ENCODE measurements at places on chromosomes 5 and 9.

DNA sequence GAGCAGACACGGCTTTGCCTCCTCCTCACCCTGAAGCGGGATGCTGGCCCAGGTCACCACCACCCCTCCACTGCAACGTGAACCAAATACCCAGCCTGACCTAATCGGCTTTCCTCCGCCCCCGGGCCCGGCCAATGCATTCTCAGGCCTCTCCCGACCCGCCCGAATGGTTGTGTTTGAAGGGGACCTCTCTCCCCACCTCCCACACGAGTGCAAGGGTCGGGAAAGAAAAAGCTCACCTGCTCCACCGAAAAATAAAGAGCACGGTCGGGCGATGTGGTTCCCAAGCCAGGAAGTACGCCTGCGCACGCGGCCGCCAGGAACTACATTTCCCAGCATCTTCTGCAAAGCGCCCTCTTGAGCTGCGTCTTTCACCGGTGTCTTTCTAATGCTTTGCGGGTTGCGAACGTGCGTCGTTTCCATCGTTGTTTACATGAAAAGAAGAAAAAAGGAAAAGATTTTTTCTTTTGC, at the start of gene ZNF883:
Gene ZNF883, minus strand, starts transcription at position 282 of the 471 bp plus-strand sequence.
- DNase-seq = no peak

DNA sequence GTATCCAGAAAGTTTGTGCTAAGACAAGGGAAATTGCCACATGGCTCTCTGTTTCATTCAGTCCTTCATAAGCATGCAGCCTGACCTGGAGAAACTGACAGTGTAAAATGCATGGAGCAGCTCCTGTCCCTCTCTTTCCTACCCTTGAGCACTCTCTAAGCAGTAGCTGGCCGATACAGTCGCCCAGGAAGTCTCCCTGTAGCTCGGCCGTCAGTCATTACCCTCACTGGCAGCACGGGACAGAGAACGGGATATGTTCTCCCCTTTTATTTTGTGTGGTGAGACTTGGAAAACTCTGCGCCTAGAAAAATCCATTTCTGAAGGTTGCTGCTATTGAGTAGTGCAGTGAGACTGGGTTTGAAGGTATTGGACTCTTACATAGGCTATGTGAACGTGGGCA, 56.8 kb upstream of the KCNMB1 start:
- no peak for DNase-seq

DNA sequence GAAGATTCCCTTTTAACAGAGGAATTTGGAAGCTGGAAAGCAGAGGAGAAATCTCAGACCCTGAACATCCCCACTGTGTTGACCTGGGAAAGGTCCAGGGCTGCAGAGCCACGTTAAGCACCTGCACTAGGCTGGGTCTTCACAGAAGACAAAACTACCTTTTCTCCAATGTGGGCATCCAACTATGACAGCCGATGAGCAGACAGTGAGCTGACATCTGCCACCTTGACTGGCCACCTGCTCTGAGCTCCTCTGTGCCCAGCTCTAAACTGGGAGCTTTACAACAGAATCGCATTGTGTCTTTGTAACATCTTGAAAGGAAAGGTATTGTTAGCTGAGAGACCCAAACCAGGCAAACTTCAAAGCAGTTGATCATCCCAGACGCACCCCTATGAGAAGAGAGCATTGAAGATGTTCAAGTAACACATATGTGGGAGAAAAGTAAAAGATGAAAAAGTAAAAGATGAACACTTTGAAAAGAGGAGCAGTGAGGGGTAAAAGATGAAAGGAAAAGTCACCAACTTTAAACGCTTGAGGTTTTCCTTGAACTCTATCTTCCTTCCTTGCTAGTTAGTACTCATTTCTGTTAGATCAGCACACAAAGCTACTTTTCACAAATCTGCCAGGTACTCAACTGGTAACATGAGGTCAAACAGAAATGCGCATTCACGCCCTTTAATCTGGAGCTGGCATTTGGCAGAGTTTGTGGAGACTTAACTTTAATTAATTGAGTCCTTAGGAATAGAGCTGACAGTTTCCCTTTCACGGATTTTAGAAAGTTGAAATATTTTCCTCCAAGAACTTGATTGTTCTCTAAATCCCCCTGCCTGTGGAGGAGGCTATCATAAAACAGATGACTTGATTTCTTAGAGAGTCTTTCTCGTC, 53.2 kb upstream of the CTXN3 start:
- DNase-seq = no peak

- no peak for DNase-seq
These were observed 1767.7 kb downstream of the EFNA5 start for GRCh38 chr5:105903069-105903468.

- no peak for DNase-seq
These were observed 3.5 kb downstream of the FBXW11 start for GRCh38 chr5:172002840-172003512.

DNA sequence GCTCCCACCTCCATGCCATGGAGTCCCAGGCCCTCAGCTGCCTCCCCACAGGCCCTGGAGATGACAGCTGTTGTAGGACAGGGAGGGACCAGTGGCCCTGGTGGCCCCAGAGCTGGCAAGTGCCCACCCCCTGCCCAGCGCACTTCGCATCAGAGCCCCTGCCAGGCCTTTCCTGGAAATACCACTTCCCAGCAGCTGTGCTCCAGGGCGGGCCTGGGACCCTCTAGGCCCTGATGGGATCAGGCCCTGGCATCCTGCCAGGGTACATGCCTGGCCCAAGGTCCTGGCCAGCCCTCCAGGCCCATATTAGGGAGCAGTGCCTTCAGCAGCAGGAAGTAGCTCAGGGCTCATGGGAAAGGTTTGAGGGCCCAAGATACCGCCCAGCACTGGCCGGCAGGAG, 2.5 kb downstream of the KCNT1 start:
- no peak for DNase-seq

DNA sequence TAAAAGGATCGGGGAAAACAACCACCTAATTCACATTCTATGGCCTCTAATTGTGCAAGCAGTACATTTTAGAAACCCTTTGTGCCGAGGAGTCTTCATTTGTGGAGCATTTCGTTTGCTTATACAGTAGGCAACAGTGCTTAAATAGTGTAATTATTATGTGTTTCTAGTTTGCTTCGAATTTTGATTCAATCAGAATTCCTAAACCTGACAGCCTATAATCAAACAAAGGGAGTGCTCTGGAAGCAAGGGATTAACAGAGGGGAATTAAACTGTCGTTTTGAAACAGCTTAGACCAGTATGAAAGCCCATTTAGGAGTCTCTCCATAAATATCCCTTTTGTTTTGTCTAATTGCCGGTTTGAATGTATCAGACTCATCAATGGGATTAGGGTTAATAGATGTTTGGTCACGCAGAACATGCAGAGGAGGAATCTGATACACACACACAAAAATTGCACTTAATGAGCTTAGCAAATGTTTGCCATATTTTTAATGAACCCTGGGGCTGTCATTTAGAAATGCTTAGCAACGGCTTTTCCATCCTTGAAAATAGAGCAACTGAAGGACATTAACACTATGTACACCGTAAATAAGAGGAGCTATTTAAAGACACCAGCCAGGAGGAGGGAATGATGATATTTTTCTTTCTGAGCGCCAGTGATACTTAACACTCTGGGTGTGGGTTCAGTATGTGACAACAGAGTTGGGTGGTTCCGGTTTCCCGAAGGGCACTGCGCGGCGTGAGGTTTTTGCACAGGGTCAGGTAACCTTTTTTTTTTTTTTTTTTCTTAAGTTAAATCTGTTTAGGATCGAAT, 404.7 kb downstream of the TLE4 start:
- DNase-seq = no peak

- DNase-seq = no peak
These were observed 27.1 kb upstream of the BASP1 start for GRCh38 chr5:17190242-17190778.

DNA sequence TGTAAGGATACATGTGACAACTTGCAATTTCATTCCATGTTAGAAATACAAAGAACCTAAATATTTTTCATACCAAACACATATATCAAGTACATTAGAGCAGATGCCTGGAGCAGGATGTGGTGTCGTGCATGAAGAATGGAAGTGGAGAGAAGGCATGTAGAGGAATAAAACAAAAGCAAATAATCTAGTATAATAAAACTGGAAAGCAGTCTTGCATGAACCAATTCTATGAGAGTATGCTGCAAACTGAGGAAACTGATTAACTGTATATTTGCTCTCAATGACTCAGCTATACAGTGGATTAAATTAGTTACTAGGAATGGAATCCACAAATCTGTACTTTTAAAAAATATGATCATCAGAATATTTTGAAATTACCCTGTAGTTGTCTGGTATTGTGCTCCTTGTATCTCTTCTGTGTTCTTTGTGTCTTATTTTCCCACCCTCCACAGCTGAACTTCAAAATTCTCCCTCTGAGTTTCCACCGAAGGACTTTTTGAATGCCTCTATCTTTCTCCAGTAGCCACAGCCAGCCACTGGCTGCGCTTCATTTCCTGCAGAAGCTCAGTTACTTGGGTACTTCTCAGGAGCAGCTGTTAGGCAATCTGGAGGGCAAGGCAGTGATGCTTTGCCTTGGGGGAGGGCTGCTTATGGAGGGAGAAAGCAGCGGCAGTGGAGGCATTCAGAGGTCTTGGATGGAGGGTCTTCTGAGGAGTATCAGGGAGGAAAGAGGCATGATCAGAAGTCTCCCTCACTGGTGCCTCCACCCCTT, 608.0 kb downstream of the BRINP1 start:
- DNase-seq = no peak

GRCh38 chr9:114153761-114154599, 1.4 kb upstream of the COL27A1 start:
- no peak for DNase-seq

- no peak for DNase-seq
These were observed 33.0 kb downstream of the SSBP2 start for GRCh38 chr5:81717860-81718259.

All from activated CD4-positive, CD25-positive, alpha-beta regulatory T cell treated with anti-CD3 and anti-CD28 coated beads, Interleukin-2, amount 50 U/mL, for 72 hours (primary cell).